ENCODE measurements at places on chromosomes 16 and 17. TPM values are rescaled to one million over a fixed set of nuclear protein-coding genes. Genes with fewer than 3 reads are reported as not detected.

- H3K4me3 ChIP-seq, result peak overlapping the region; percentile 61
- H3K27ac ChIP-seq, result no peak overlapping the region
- H3K36me3 ChIP-seq, result peaks cover 12% of the 10 kb centered on the region
- peaks cover 38% of the 10 kb centered on the region for H3K4me1 ChIP-seq
Measured at GRCh38 chr17:38751144-38751807, 1.3 kb upstream of the PSMB3 start.

DNA sequence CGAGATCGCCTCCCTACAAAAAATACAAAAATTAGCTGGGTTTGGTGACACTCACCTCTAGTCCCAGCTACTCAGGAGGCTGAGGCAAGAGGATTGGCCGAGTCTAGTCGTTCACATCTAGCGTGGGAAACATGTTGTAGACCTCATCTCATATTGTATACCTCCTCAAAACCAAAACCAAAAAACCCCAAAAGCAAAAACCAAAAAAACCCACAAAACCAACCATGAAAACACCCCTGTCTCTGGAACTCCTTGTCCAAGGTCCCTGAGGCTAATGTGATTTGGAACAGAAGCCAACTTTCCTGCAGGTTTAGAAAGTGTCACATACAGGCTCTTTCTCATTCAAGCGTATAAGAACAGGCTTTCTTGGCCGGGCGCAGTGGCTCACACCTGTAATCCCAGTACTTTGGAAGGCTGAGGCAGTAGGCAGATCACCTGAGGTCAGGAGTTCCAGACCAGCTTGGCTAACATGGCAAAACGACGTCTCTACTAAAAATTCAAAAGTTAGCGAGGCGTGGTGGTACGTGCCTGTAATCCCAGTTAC is 29.0 kb downstream of the RAB11FIP3 start:
- H3K27me3 ChIP-seq, result no peaks in the 10 kb centered on the region
- H3K36me3 ChIP-seq, result no peaks in the 10 kb centered on the region
- DNase-seq, result no peak
- H3K4me1 ChIP-seq, result no peaks in the 10 kb centered on the region
- no peak overlapping the region for H3K27ac ChIP-seq
- no peak overlapping the region for H3K4me3 ChIP-seq

- H3K27ac ChIP-seq, result no peak overlapping the region
- H3K27me3 ChIP-seq, result no peaks in the 10 kb centered on the region
- peak; percentile 22 for DNase-seq
- H3K4me1 ChIP-seq, result peaks cover 5% of the 10 kb centered on the region
Measured at GRCh38 chr17:50589095-50589705, 28.7 kb downstream of the CACNA1G start.

GRCh38 chr17:8484465-8484864 is 48.8 kb downstream of the NDEL1 start:
- H3K36me3 ChIP-seq, result peaks cover 68% of the 10 kb centered on the region
- no peak overlapping the region for H3K4me3 ChIP-seq
- H3K4me1 ChIP-seq, result peaks cover 16% of the 10 kb centered on the region
- no peaks in the 10 kb centered on the region for H3K27me3 ChIP-seq

DNA sequence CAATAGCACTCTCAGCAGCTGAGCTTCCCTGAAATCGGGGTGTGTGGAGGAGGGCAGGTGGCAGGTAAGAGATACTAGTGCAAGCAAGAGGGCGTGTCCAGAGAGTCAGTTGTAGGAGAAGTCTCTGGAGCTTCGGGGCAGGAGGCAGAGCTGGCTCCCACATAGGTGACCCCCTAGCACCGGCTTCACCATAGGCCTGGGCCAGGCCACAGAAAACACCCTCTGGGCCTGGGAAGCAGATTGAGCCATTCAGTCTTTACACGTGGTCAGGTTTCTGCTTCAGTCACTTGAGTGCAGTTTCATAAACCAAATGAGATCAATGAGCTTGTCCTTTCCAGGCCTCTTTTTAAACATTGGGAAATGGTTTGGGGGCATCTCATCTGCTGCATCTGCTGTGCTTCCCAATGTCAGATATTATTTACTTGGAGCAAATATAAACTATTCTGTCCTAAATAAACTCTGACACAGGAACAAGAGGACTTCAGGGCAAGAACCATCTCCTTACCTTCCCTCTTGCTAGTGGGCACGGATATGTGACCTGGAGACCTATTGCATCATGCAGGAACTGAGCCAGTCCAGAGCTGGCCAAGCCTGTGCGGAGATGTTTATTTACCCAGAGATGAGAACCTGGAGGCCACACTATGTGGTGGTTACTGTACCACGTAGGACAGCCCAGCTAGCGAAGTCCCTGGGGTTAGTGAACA is 16.1 kb downstream of the CCR7 start:
- H3K27me3 ChIP-seq, result no peaks in the 10 kb centered on the region
- peak overlapping the region; percentile 99 for H3K27ac ChIP-seq
- no peaks in the 10 kb centered on the region for H3K36me3 ChIP-seq
- H3K4me1 ChIP-seq, result peaks cover 59% of the 10 kb centered on the region
- H3K4me3 ChIP-seq, result no peak overlapping the region

RHBDL1 gene
- total RNA-seq, result 4.9 TPM

NKD1 gene
- total RNA-seq, result 9.1 TPM
